ENCODE measurements at places on chromosomes 12 and 14. TPM values are rescaled to one million over a fixed set of nuclear protein-coding genes. Genes with fewer than 3 reads are reported as not detected.

The IAPP gene
- not detected for total RNA-seq

The CCDC38 gene
- not detected for total RNA-seq

DNA sequence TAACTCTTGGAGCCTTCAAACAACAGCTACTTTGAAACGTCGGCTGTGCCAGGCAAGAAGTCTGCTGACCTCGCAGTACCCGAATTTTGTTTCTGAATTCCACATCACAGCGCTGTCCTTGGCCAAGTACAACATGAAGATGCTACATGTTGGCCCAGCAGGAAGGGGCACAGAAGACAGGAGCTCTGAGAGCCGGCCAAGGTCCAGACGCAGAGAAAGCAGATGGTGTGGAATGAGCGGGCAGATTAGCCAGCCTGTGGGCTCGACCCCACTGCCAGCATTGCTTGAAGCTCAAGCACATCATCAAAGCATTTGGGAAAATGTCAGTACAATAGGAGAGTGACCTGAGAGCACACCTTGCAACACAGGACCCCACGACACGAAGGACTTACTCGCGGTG, 64.5 kb downstream of the FZD10 start:
- H3K27me3 ChIP-seq: no peaks in the 10 kb centered on the region
- DNase-seq: no peak
- H3K27ac ChIP-seq: no peak overlapping the region
- no peaks in the 10 kb centered on the region for H3K36me3 ChIP-seq
- H3K4me3 ChIP-seq: no peak overlapping the region
- H3K4me1 ChIP-seq: no peaks in the 10 kb centered on the region

The LRRIQ1 gene
- 0.99 TPM for total RNA-seq

DNA sequence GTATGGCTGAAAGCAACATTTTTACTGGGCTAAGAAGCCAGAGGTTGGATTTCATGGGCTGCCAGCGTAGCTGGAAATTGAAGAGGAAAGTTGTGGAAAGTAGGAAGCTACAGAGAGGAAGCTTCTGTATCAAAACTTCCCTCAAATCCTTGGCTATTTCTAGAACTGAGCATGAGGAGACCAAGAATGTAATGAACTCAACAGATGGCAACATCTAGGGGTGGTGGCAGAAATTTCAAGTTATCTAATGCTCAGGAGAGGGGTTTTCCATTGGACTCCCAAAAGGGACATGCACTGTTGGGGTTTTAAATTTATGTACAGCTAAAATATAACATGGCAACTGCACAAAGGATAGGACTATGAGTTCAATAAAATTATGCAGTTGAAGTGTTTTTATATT, 151.3 kb downstream of the DHRS2 start:
- no peak overlapping the region for H3K4me3 ChIP-seq
- no peaks in the 10 kb centered on the region for H3K4me1 ChIP-seq
- no peaks in the 10 kb centered on the region for H3K36me3 ChIP-seq
- no peak overlapping the region for H3K27ac ChIP-seq
- no peak for DNase-seq
- no peaks in the 10 kb centered on the region for H3K27me3 ChIP-seq

The TAS2R43 gene
- total RNA-seq: 0.36 TPM

The LRTM2 gene
- total RNA-seq: not detected

GRCh38 chr12:3698218-3698974, 54.5 kb downstream of the CRACR2A start:
- H3K27ac ChIP-seq: no peak overlapping the region
- H3K27me3 ChIP-seq: no peaks in the 10 kb centered on the region
- H3K4me1 ChIP-seq: no peaks in the 10 kb centered on the region
- no peaks in the 10 kb centered on the region for H3K36me3 ChIP-seq

- no peak for DNase-seq
- no peak overlapping the region for H3K27ac ChIP-seq
- H3K4me1 ChIP-seq: no peaks in the 10 kb centered on the region
- no peaks in the 10 kb centered on the region for H3K36me3 ChIP-seq
These were observed 562.2 kb downstream of the VRK1 start for GRCh38 chr14:97359341-97359740.

DNA sequence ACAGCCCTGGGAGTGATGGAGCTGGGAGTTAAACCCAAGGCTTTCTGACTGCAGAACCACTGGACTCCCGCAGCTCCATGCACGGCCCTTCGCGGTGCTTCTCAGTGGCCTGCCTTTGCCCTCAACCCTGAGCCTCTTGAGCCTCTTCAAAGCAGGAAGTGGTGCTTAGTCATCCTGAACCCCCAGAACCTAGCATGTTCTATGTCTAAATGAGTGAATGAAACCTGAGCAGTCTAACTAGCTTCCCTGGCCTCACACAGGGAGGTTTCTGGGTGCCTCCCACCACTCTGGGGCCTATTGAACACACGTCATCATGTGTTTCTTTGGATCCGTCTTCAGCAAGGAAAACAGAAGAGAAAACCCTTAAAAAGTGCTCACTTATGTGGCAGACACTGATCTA, 117.9 kb upstream of the SFSWAP start:
- H3K36me3 ChIP-seq: no peaks in the 10 kb centered on the region
- no peaks in the 10 kb centered on the region for H3K4me1 ChIP-seq
- H3K27me3 ChIP-seq: no peaks in the 10 kb centered on the region
- DNase-seq: no peak
- H3K27ac ChIP-seq: no peak overlapping the region

GRCh38 chr14:101508196-101508947, 52.9 kb upstream of the DIO3 start:
- H3K4me1 ChIP-seq: no peaks in the 10 kb centered on the region
- H3K4me3 ChIP-seq: no peak overlapping the region
- no peaks in the 10 kb centered on the region for H3K36me3 ChIP-seq
- no peak overlapping the region for H3K27ac ChIP-seq

- H3K36me3 ChIP-seq: no peaks in the 10 kb centered on the region
- H3K27me3 ChIP-seq: no peaks in the 10 kb centered on the region
- no peak for DNase-seq
These were observed 20.1 kb downstream of the AHSA1 start for GRCh38 chr14:77478029-77478428.

DNA sequence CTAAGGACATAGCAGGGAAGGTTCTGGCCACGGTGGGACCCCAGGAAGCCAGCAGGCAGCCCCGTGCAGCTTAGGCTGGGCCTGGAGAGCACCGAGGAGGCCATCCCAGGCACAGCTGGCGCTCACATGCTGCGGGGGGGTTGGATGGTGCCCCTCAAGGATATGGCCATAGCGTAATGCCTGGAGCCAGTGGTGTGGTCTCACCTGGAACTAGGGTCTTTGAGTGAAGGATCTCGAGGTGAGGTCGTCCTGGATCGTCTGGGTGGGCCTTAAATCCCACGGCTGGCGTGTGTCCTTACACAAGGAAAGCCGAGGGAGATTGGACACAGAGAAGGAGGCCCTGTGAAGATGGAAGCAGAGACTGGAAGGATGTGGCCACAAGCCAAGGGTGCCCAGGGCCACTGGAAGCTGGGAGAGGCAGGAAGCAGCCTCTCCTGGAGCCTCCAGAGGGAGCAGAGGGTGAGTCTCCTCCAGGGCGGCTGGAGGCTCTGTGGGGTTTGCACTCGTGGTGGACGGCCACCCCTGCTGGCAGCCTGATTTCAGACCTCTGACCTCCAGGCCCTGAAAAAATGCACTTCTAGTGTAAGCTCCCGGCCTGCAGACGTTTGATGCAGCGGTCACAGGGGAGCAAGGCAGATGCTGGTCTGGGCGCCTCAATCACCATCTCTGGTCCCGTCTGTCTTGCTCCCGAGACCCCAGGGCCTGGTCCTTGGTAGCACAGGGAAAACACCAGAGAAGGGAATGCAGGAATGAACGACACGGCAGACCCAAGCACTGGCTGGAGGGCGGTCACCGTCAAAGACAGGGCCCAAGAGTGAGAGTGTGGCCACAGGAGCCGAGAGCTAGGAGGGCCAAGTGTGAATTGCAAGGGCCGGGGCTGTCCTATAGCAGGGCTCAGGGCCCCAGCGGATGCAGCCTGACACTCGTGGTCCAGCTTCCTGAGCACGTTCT, 218.6 kb downstream of the KIF26A start:
- no peaks in the 10 kb centered on the region for H3K36me3 ChIP-seq
- H3K4me1 ChIP-seq: no peaks in the 10 kb centered on the region
- no peak overlapping the region for H3K27ac ChIP-seq
- no peaks in the 10 kb centered on the region for H3K27me3 ChIP-seq
- H3K4me3 ChIP-seq: no peak overlapping the region

DNA sequence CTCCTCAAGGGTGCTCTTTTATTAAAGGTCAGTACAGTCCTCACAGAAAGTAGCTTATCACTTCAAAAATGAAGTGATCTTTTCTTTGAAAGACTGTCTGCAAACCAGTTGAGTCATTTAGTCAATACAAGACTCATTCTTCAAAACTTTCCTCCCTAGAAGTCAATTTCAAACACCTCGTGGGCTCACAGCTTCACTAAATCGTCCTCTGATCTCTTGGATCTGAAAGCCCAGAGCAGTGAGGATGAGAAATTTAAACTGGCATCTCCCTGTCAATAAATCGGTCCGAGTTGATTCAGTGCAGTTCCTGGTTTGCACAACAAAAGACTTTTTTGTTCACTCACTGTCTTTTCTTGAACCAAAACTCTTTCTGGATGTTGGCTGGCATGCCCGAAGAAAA, 44.5 kb downstream of the NUAK1 start:
- no peak for DNase-seq
- peaks cover 14% of the 10 kb centered on the region for H3K4me1 ChIP-seq
- H3K27me3 ChIP-seq: no peaks in the 10 kb centered on the region
- H3K36me3 ChIP-seq: no peaks in the 10 kb centered on the region
- H3K4me3 ChIP-seq: no peak overlapping the region

GRCh38 chr14:68473794-68474193, 319.1 kb downstream of the ZFP36L1 start:
- DNase-seq: no peak
- H3K4me3 ChIP-seq: no peak overlapping the region
- no peak overlapping the region for H3K27ac ChIP-seq
- no peaks in the 10 kb centered on the region for H3K4me1 ChIP-seq

The DBX2 gene
- total RNA-seq: 0.19 TPM

The OVCH1 gene
- total RNA-seq: 1.5 TPM

- no peak overlapping the region for H3K27ac ChIP-seq
- no peaks in the 10 kb centered on the region for H3K27me3 ChIP-seq
- no peaks in the 10 kb centered on the region for H3K36me3 ChIP-seq
- DNase-seq: no peak
- H3K4me1 ChIP-seq: no peaks in the 10 kb centered on the region
These were observed 2.6 kb downstream of the PRKCH start for GRCh38 chr14:61323970-61324369.

DNA sequence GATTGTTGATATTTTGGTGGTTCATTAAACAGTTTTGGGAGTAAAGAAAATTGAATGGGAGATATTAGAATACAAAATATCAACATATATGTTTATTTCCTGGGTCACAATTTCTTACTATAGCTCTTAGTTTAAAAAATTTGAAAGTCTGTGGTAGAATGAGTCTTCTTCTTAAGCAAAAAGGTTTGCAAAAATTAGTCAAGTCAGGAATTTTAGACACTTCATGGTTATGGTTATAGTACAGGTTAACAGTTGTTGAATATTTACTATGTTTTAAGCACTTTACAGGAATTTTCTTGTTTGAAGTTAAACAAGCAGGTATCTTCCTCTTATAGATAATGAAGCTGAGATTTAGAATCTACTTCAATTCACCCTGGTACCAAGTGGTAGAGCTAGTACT, 56.8 kb downstream of the USP15 start:
- no peak overlapping the region for H3K4me3 ChIP-seq
- no peak overlapping the region for H3K27ac ChIP-seq
- H3K4me1 ChIP-seq: peaks cover 2% of the 10 kb centered on the region
- no peaks in the 10 kb centered on the region for H3K27me3 ChIP-seq
- no peak for DNase-seq

DNA sequence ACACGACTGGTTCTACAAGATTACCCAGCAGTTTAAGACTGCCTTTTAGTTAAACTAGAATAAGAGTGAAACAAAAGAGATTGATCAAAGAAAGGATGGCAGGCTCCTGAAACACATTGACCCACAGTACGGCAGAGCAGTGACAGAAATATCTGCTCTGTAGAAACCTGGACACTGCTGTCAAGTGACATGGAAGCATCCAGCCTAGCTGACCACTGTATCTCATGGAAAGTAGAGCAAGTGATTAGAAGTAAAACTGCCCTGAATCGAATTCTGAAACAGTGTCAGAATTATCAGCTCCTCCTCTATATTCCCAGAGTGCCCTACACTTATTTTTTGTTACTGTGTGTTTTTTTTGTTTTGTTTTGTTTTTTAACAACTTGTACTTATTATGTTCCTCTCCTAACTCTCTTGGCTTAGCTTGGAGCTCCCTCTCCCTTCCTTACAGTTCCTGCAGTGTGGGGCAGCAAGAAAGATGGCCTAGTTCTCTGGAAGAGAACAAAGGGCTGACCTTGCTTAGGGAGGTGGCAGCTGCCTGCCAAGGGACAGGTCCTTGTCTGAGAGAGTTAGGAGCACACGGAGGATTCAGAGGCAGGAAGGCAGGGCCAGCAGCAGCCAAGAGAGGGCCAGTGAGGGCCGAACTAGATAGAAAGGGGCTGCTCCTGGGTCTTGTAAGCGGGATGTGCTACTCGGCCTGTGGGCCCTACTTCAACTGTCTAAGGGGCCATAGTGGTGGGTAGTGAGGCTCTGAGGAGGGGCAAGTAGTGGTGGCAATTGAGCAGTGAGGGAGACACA, 97.2 kb downstream of the PTPRR start:
- no peaks in the 10 kb centered on the region for H3K4me1 ChIP-seq
- DNase-seq: no peak
- H3K4me3 ChIP-seq: no peak overlapping the region
- H3K36me3 ChIP-seq: no peaks in the 10 kb centered on the region
- H3K27ac ChIP-seq: no peak overlapping the region

- no peak for DNase-seq
- H3K36me3 ChIP-seq: no peaks in the 10 kb centered on the region
- H3K4me3 ChIP-seq: no peak overlapping the region
- H3K27me3 ChIP-seq: no peaks in the 10 kb centered on the region
- no peak overlapping the region for H3K27ac ChIP-seq
These were observed 33.4 kb downstream of the ANO4 start for GRCh38 chr12:100827901-100828520.

DNA sequence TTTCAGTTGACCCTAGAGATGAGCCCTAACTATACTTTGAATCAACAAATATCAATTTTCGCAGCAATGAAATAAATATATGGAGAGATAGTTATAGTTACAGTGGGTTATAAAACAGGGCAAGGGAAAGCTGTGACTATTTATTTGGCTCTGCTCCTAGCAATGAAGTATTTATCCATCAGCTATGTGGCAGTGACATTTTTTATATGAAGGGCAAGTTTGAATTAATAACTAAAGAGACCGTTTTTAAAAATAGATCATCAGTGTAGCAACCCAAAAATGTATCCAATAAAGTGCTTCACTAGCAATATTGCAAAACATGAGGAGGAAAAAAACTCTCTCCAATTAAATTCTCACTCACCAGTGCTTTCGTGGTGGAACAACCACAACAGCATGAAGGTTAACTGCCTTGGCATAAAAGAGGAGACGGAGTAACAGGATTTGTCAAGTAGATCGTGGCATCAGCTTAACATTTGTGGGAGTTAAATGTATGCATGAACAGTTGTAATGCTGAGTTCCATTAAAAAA, 58.1 kb upstream of the NUDT4 start:
- H3K27ac ChIP-seq: no peak overlapping the region
- no peaks in the 10 kb centered on the region for H3K27me3 ChIP-seq
- H3K36me3 ChIP-seq: no peaks in the 10 kb centered on the region
- DNase-seq: no peak

Measured in aorta (tissue), 5 donors.